ENCODE measurements at places on chromosomes 6 and 20. TPM values are rescaled to one million over a fixed set of nuclear protein-coding genes. Genes with fewer than 3 reads are reported as not detected.

GRCh38 chr6:141467881-141468280, 664.8 kb upstream of the GJE1 start:
- no peak overlapping the region for H3K4me3 ChIP-seq
- H3K4me1 ChIP-seq = no peaks in the 10 kb centered on the region
- H3K36me3 ChIP-seq = no peaks in the 10 kb centered on the region
- no peak overlapping the region for H3K27ac ChIP-seq

The LGSN gene
- not detected for polyA plus RNA-seq

DNA sequence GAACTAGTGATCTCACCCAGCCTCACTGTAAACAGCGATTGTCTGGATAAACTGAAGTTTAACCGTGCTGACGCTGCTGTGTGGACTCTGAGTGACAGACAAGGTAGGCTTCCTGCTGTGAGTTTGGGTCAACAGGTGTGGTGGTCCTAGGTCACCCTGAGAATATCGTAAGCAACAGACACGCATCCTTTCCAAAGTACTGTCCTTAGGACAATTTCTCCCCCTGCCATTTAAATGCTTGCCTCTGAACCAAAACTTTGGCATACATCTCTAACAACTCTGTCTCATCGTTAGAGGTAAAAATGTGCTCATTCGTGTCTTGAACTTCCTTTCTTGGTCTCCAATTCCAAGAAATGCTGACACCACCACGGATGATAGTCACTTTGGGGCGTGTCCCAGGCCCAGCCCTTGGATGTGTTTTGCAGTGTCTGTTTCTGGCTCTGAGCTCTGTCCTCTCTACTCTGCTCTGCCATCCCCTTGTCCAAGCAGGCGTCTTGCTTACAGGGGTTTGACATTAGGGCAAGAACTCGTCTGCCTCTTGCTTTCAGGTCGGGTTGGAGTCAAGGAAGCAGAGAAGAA, 95.5 kb downstream of the EYA2 start:
- H3K27ac ChIP-seq = no peak overlapping the region
- H3K4me1 ChIP-seq = no peaks in the 10 kb centered on the region
- H3K27me3 ChIP-seq = no peaks in the 10 kb centered on the region
- no peak overlapping the region for H3K4me3 ChIP-seq
- no peaks in the 10 kb centered on the region for H3K36me3 ChIP-seq

GRCh38 chr6:149634315-149634714, 14.2 kb downstream of the KATNA1 start:
- no peak for DNase-seq
- no peak overlapping the region for H3K27ac ChIP-seq
- no peaks in the 10 kb centered on the region for H3K27me3 ChIP-seq

- H3K36me3 ChIP-seq = no peaks in the 10 kb centered on the region
- peak overlapping the region; percentile 91 for H3K4me3 ChIP-seq
- no peak overlapping the region for H3K27ac ChIP-seq
- no peaks in the 10 kb centered on the region for H3K27me3 ChIP-seq
Measured at GRCh38 chr6:144063744-144064401, 31.5 kb downstream of the SF3B5 start.

The RSPO3 gene
- 0.38 TPM for polyA plus RNA-seq

- no peaks in the 10 kb centered on the region for H3K36me3 ChIP-seq
- no peak for DNase-seq
- no peaks in the 10 kb centered on the region for H3K4me1 ChIP-seq
- H3K27me3 ChIP-seq = no peaks in the 10 kb centered on the region
Measured at GRCh38 chr6:401994-402640, 10.6 kb downstream of the IRF4 start.

GRCh38 chr6:14784596-14785492, 461.0 kb upstream of the JARID2 start:
- H3K4me3 ChIP-seq = no peak overlapping the region
- H3K4me1 ChIP-seq = no peaks in the 10 kb centered on the region
- no peak for DNase-seq
- H3K27me3 ChIP-seq = no peaks in the 10 kb centered on the region

DNA sequence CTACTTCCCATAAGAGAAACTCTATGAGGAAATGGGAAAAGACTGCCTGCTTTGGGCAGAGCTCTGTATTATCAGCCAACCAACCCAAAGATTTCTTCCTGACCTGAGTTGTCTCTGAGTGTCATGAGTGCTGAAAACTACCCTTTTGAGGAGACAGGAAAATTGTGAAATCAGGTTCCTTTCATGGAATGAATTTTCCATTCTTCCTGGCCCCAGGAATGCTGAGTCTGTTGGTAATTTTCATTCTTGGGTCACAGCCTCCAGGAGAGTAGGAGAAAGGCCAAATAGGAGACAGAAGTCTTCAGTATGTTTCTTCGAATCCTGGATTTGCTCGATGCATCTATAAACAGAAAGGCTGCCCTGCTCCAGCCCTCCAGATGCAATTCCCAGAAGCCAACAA, 53.6 kb downstream of the SCML4 start:
- no peaks in the 10 kb centered on the region for H3K4me1 ChIP-seq
- DNase-seq = no peak
- no peak overlapping the region for H3K4me3 ChIP-seq
- no peaks in the 10 kb centered on the region for H3K36me3 ChIP-seq
- H3K27me3 ChIP-seq = no peaks in the 10 kb centered on the region
- no peak overlapping the region for H3K27ac ChIP-seq

The NEDD9 gene
- 26.9 TPM for polyA plus RNA-seq

The MYL9 gene
- 1,693 TPM for polyA plus RNA-seq

GRCh38 chr6:366389-367297, 24.9 kb upstream of the IRF4 start:
- H3K27ac ChIP-seq = no peak overlapping the region
- H3K4me3 ChIP-seq = no peak overlapping the region
- DNase-seq = peak; percentile 46
- no peaks in the 10 kb centered on the region for H3K4me1 ChIP-seq
- H3K36me3 ChIP-seq = no peaks in the 10 kb centered on the region
- H3K27me3 ChIP-seq = no peaks in the 10 kb centered on the region

The CASS4 gene
- 0.20 TPM for polyA plus RNA-seq

DNA sequence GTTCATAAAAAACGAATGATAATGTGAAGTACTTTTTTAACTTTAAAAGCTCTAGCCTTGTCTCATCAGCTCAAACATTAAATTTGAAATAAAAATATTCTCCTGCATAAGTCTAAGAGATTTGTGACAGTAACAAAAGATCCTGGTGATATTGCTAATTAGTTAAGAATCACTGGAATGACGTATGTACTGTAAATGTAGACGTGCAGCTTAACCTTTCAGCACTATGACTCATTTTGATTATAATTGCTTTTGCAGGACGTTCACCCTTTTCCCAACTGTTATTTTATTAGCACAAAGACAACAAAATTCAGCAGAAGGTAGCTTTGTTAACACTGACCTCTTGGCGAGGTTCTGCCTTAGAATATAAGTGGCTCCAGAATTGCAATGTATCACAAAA, 68.6 kb downstream of the TENT5A start:
- no peak overlapping the region for H3K27ac ChIP-seq
- H3K36me3 ChIP-seq = no peaks in the 10 kb centered on the region
- DNase-seq = no peak
- no peaks in the 10 kb centered on the region for H3K27me3 ChIP-seq
- peaks cover 3% of the 10 kb centered on the region for H3K4me1 ChIP-seq

GRCh38 chr6:79640146-79641111, 9.3 kb downstream of the SH3BGRL2 start:
- DNase-seq = no peak
- no peaks in the 10 kb centered on the region for H3K36me3 ChIP-seq
- no peak overlapping the region for H3K27ac ChIP-seq

DNA sequence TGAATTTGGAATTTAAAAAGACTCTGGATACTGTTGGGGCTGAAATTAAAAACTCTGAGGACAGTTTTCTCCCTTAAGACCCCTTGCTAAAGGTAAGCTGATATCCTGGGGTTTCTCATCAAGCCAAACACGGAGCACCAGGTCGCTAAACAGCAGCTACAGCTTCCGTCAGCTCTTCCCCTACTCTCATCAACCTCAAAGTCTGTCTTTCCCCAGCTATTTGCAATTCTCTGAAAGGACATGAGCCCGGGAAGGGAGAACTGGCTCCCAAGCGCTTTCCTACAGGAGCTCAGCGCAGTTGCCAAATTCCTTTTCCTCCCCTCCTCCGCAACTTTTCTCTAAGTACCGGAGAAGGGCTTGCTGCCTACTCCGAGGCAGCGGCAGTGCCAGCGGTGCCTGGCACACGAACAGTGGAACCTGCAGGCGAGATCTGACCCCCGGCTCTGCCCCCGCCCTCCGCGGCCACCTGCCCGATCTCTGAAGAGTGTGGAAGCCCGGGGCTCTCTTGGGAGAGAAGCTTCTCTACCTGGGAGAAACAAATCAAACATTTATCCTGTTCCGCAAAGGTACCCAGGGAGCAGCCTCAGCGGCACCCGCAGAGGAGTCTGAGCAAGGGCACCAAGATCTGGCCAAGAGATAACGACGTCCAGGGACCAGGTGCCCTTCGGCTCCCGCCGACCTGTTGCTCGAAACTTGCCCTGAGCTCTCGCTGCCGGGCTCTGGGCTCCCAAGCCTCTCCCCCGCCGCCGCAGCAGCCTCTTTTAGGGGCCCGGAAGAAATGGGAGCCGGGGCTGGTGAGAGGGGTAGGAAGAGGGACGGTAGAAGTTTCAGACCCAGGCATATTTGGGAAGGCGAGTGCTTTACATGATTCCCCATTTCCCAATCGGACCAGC, 2.2 kb downstream of the CBLN4 start:
- H3K4me3 ChIP-seq = no peak overlapping the region
- no peak overlapping the region for H3K27ac ChIP-seq
- no peaks in the 10 kb centered on the region for H3K4me1 ChIP-seq
- no peaks in the 10 kb centered on the region for H3K27me3 ChIP-seq

GRCh38 chr6:166387642-166388289, 5.0 kb upstream of the MPC1 start:
- no peaks in the 10 kb centered on the region for H3K27me3 ChIP-seq
- H3K27ac ChIP-seq = no peak overlapping the region
- no peaks in the 10 kb centered on the region for H3K36me3 ChIP-seq

DNA sequence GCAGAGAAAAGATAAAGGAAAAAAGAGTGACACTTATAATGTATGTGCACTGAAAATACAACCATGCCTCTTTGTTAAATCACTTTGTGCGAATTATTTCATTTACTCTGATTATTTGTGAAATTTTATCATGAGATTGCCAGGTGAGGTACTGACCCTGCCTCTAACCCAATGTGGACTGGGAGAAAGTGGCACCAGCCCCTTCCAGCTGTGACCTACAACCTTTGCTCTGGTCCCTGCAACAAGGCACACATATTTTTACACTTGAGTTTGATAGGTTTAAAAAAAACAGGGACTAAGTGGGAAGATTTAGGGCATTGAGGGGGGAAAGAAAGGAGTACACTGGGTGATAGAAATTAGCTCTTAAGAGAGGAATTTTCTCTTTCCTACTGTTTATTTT, 80.3 kb upstream of the ISM1 start:
- H3K27ac ChIP-seq = no peak overlapping the region
- no peak for DNase-seq
- H3K4me3 ChIP-seq = no peak overlapping the region
- no peaks in the 10 kb centered on the region for H3K36me3 ChIP-seq

The CCM2L gene
- polyA plus RNA-seq = 0.88 TPM

The PACSIN1 gene
- 0.10 TPM for polyA plus RNA-seq

DNA sequence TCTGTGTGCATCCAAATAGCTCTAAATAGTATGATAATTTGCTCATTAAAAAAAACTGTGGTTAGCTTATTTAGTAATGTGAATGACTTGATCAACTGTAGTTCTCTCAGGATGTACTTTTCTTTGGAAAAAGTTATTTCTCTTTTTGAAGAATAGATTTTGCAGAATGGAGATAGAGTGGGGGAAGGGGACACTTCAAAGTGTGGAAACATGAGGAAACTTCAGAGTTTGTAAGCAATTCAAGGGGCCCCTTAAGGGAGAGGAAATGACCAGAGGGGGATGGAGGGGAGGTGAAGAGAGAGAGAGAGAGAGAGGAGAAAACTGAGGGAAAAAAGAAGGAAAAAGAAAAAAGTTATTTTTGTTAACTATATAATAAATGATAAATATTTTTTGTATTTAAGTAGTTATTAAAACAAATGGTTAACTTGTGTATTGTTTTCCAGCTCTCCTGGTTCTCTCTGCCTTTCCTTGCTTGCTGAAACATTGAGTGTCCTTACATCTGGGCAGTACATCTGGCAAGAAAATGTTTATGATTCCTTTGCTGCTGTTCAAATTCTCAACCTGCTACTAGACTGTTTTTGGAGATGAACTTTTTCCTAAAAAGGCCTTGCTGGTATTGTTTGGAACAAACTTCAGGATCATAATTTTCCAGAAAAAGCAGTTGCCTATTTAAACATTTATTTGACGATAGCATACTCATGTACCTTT, 497.5 kb upstream of the CITED2 start:
- H3K4me3 ChIP-seq = no peak overlapping the region
- H3K27me3 ChIP-seq = no peaks in the 10 kb centered on the region
- H3K27ac ChIP-seq = no peak overlapping the region
- H3K4me1 ChIP-seq = no peaks in the 10 kb centered on the region

DNA sequence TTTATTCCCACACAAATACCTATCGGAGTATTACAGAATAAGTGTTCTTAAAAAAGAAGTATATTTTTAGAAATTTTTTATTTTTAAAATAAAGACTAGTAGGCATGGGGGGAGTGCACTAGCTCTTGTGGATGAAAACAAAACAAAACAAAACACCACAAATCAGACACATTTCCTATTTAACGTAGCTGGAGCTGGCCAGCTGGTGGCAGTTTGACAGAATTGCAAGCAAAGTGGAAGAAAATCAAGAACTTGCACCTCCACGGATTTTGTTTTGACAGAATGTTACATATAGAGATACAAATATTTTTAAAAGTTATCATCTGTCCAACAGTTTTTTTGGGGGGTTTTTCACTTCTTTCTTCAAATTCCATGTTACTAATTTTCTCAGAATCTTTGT, 63.6 kb upstream of the SNRPB2 start:
- no peak overlapping the region for H3K4me3 ChIP-seq
- no peaks in the 10 kb centered on the region for H3K27me3 ChIP-seq
- DNase-seq = no peak
- no peak overlapping the region for H3K27ac ChIP-seq
- H3K36me3 ChIP-seq = no peaks in the 10 kb centered on the region
- no peaks in the 10 kb centered on the region for H3K4me1 ChIP-seq

GRCh38 chr20:32395066-32395465, 36.9 kb downstream of the ASXL1 start:
- no peaks in the 10 kb centered on the region for H3K27me3 ChIP-seq
- no peaks in the 10 kb centered on the region for H3K4me1 ChIP-seq
- DNase-seq = no peak
- H3K27ac ChIP-seq = no peak overlapping the region

- H3K27ac ChIP-seq = no peak overlapping the region
- no peaks in the 10 kb centered on the region for H3K36me3 ChIP-seq
- H3K4me1 ChIP-seq = no peaks in the 10 kb centered on the region
- no peaks in the 10 kb centered on the region for H3K27me3 ChIP-seq
- no peak overlapping the region for H3K4me3 ChIP-seq
Measured at GRCh38 chr20:63454731-63455567, 17.5 kb downstream of the KCNQ2 start.

The HSPA1L gene
- 1.3 TPM for polyA plus RNA-seq

The PNPLA1 gene
- not detected for polyA plus RNA-seq

The ACSS2 gene
- polyA plus RNA-seq = 99.0 TPM
